ENCODE measurements at places on chromosomes 4 and X. TPM values are rescaled to one million over a fixed set of nuclear protein-coding genes. Genes with fewer than 3 reads are reported as not detected.

TCEAL7 gene
- 12.1 TPM for total RNA-seq

TCP11X2 gene
- 1.7 TPM for total RNA-seq

ENPP6 gene
- total RNA-seq: 0.37 TPM

DNA sequence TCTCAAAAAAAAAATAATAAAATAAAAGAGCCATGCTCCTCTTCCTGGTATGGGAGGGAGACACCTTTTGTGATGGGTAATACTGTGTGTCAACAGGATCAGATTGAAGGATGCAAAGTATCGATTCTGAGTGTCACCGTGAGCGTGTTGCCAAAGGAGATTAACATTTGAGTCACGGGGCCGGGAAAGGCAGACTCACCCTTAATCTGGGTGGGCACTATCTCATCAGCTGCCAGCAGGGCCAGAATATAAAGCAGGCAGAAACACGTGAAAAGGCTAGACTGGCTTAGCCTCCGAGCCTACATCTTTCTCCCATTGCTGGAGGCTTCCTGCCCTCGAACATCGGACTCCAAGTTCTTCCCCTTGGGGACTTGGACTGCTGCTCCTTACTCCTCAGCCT, 95.4 kb downstream of the SHOX start:
- no peaks in the 10 kb centered on the region for H3K4me1 ChIP-seq
- H3K27ac ChIP-seq: no peak overlapping the region
- H3K36me3 ChIP-seq: no peaks in the 10 kb centered on the region

- H3K36me3 ChIP-seq: no peaks in the 10 kb centered on the region
- H3K4me3 ChIP-seq: no peak overlapping the region
- no peak overlapping the region for H3K27ac ChIP-seq
Measured at GRCh38 chr4:2352171-2352570, 66.3 kb downstream of the ZFYVE28 start.

DNA sequence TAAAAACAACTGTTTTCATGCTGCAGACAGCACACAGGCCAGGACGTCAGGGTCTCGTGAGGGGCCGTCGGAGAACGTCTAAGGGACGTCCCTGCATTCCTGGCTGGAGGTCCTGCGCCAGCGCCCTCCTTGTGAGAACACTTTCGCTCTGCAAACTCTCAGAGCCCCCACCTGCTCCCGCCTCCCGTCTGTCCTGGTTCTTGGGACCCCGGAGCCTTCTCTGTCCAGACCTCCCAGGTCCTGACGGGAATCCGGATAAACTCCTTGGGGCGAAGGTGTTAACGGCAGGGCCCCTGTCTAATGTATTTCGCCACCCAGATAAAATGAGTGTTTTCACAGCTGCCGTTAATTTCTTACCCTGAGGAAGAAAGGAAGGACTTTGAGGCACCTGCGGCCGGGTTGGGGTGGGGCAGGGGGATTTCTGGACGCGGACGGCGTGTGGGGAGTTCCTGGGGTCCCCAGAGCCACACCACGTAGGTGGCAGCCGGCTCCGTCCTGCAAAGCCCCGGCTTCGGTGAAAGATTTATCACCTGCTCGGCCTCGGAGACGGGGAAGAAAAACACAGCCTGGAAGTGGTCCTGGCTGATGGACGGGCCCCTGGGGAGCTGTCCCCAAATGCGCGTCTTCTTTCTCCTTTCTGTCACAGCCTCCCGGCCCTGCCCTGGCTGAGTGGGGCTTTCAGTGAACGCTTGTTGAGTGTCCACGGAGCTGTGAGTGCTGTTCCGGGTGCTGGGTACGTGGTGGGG, 35.1 kb upstream of the PPP2R3B start:
- H3K27me3 ChIP-seq: no peaks in the 10 kb centered on the region
- no peak for DNase-seq
- no peaks in the 10 kb centered on the region for H3K4me1 ChIP-seq
- H3K4me3 ChIP-seq: no peak overlapping the region
- no peak overlapping the region for H3K27ac ChIP-seq
- no peaks in the 10 kb centered on the region for H3K36me3 ChIP-seq
